Amniotic stem cell (primary cell): ENCODE measurements at places on chromosomes 4 and X.

DNA sequence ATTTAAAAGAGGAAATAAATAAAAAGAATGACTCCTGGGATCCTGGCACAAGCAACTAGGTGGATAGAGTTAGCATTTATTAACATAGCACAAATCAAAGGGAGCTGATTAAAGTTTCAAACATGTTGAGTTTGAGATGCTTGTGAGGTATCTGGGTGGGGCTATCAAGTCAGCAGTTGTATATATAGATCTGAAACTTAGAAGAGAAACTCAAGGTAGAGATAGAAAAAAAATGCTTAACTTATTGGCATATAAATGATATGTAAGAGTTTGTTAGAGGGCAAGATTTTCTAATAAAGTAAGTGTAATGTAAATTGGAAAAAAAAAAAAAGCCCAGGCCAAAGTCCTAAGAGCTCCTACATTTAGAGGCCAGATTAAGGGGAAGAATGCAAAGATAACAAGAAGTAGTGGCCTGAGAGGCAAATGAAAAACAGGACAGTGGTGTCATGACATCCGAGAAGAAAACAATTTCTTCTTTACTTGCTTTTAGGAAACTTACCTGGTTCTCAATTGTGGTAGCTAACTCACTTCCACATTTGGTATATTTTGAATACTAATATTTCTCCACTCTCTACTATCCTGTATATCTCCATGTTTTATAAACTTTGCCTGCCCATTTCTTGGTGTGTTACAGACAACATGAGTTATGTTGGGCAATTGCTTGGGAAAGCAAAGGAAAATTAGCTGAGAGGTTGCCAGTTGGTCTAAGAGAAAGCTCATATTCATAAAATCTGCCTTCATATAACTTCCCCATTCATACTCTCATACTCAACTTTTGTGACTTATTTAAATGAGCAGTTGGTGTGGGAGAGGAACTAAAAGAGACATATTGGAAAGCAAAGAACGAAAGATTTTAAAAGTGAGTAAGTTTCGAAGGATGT, 169.2 kb downstream of the PARM1 start:
- no peak for DNase-seq

DNA sequence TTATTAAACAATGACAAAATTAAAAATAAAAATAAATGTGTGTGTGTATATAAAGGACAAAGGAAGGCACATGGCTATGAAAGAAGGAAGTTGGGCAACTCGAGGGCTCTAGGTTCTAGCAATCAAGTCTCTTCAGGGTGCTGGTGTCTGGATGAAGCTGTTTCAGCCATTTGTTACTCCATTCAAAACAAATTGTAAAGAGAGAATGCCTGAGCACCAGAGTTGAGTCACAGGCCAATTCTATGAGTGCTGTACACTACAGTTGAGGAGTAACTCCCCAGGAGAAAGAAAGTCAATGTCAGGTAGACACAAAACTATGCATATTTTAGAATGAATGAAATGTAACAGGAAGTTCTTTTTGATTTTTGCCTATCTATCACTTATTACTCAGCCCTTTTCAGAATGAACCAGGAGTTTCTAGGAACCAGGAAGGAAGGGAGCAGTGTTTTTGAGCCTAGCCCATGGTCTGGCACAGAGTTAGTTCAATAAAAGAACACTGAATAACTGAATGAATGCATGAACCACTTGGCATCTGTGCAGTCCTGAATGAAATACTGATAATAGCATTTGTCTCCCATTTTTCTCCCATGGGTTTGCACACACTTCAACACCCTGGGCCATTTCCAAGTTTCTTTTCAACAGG, 151.7 kb upstream of the CPEB2 start:
- no peak for DNase-seq

- no peak for DNase-seq
Observed at GRCh38 chr4:154625971-154626370, 13.5 kb upstream of the FGG start.

DNA sequence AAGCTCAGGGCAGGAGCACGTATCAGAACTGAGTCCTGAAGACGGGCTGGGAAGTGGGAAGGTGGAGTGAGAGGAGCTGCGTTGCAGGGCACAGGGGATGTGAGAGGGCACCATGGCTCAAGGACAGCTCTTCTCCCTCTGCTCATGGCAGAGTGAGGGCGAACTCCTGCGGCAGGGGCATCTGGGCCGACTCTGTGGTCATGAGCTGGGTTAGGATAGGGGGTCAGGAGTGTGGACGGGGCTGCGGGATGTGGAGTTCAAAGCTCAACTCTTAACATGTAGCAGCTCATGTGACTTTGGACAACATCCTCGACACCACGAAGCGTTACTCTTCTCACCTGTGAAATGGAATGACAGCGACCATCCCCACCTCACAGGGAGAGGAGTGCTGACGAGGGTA, 19.4 kb upstream of the SORCS2 start:
- no peak for DNase-seq

- no peak for DNase-seq
Observed at GRCh38 chr4:13705521-13706041, 78.1 kb upstream of the BOD1L1 start.

GRCh38 chr4:7417639-7418038, 17.1 kb downstream of the PSAPL1 start:
- no peak for DNase-seq

GRCh38 chr4:115310641-115311040, 197.2 kb upstream of the NDST4 start:
- DNase-seq = no peak

DNA sequence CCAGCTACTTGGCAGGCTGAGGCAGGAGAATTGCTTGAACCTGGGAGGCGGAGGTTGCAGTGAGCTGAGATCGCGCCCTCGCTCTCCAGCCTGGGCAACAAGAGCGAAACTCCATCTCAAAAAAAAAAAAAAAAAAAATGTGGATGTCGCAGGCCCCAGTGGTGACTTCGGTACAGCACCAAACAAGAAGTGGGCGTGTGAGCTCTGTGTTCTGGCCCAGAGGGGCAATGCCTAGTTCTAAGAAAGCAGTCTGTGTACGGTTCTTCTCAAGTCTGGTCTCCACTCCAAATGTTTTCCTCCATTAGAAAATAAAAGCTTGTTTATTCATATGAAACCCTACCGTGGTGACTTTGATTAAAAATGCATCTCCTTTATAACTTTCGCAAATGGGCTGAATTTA, 92.0 kb upstream of the DDX3X start:
- no peak for DNase-seq

DNA sequence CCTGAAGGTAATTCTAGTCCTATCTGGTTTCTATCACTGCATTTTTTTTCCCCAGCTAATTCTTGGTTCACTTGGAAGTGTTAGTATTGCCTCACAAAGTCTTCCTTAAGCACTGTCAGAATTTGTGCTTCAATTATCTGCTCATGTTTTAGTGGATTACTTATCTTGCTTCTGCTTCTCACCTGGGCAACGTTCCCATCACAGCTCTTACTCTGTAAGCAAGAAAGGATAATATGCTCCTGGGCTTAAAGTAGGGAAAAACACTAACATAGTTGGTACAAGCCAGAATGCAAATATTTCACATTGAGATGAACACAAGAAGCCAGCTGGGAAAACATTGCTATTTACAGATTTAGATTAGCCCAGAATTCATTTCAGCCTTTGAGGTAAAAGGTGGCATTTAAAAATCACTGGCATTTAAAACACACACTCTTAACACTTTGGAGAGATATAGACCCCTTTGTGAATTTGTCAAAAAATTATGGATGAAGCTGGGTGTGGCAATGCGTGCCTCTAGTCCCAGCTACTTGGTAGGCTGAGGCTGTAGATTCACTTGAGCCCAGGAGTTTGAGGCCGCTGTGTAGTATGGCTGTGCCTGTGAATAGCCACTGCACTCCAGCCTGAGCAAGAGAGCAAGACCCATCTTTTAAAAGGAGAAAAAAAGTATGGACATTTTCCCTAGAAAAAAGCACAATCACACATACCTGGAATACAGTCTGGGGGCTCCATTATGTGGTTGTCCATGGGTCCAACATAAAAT, 6.6 kb upstream of the PTPN13 start:
- DNase-seq = no peak

- DNase-seq = no peak
Observed at GRCh38 chr4:3355266-3355748, 62.5 kb downstream of the RGS12 start.

DNA sequence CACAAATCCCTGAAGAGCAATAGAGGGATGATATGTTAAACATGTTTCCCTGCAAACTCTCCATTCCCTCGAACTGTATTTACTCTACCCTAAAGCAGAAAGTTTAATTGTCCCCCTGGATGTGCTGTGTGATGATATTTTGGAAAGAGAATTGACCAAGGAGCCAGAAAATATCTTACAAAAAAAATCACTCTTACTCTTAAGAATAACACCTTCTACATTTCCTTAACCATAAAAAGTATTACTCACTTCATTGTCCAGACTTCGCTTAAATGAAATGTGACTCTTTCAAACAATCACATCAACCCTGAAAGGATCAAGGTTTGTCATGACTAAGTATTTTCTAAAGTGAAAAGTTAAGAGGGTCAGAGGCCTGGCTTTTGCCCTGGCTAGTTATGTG, 49.0 kb upstream of the EGFL6 start:
- DNase-seq = no peak
